Transverse colon (tissue), 4 donors: ENCODE measurements at places on chromosomes 6 and 20.

GRCh38 chr20:36468149-36469000 is 72.9 kb upstream of the MYL9 start:
- DNase-seq: no peak

DNA sequence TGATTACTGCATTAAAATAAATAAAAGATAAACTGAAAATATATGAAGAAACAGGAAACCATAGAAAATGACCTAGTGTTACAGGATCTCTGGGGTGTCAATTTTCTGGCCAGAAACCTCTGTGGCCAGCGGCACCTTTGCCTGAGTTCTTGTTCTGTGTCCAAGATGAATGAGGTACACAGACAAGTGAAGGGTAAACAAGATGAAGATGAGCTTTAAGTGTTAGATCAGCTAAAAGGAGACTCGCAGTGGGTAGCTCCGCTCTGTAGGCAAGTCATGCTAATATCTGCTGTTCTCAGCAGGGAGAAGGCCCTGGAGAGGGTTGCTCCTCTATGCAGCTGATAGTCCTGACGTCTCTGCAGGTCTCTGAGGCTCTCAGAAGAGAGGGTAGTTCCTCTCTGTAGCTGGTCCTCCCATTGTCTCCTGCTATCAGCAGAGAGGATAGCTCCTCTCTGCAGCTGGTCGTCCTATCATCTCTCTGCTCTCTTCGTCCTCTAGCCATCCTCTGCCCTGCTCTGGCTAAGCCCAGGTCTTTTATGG is 35.9 kb upstream of the TBC1D22B start:
- DNase-seq: no peak

- DNase-seq: no peak
Measured at GRCh38 chr6:41406728-41407489, 71.5 kb downstream of the NCR2 start.

DNA sequence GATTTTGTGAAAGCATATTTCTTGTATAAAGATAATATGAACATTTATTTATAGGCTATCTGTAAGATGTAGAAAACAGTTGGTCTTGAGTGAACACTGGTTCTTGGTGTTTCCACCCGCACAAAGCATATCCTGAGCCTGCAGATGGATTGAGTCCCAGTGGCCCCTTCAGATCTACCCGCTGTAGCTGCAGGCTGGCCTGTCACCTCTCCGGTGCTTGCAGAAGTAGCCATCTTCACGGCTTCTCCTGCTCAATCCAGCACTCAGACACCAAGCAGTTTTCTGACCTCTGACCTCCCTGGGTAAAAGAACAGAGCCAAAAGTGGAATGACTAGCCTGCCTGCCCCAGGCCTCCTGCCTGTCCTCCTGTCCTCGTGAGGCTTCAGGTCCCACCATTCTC is 22.7 kb downstream of the LYRM2 start:
- no peak for DNase-seq
